ENCODE measurements at places on chromosomes 3 and 15.

DNA sequence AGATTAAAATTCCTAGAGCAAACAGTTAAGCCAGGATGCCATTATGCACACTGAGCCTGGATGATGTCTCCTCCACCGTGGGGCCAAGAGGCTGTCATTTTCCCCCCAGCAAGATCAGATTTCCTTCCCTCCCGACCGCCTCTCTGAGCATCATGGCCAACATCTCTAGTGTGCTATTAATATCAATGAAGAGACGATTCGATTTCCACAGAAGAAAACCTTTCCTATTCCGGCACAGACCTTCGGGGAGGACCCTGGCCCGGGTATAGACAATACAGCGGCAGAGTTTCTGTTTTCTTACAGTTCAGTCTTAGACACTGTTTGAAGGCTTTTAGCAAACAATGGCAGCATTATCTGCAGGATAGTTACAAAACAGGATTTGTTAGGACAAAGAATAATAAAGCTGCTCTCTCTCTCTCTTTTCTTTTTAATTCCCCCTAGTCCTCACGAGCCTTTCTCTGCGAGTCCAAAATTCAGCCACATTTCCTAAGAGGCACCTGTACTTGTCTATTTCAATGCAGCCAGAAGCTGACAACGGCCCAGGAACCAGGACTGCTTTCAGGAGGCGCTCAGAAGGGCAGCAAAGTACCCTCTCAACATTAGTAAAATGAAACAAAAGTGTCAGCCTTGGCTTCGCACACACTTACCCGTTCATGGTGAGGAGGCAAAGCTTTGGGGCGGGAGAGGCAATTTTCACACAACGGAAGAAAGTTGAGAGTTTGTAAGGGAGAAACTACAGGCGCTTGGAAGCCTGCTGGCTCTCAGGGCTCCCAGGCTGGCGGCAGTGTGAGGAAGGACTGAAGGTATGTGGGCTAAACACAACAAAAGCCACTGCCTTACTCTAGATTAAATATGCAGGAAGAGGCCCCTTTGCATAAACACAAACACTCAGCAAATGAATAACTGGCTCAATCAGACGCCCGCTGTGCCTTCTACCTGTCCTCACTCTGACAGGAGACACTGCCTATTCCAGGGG lies 278.0 kb downstream of the FOXP1 start:
- DNase-seq: peak; percentile 59

DNA sequence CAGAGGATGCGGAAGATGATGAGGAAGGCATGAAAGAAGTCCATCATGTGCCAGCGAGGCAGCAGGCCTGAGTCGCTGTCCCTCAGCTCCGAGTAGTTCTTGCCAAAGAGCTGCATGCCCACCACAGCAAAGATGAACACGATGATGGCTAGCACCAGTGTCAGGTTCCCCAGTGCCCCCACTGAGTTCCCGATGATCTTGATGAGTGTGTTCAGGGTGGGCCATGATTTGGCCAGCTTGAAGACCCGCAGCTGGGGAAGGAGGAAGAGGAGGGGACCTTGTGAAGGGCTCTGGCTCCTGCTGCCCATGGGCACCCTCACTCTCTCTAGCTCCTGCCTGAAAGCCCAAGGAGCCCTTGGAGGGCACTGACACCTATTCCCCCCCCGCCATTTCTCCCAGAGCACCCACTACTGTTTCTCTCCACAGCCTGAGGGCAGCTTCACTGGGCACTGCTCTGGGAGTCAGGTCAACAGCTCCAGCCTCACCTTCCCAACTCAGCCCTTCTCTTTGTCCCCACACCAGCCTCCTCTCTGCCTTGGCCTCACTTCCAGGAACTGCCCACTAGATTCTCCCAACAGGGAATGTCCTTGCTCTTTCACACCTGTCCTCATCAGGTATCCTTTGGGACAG lies 63.6 kb downstream of the SCN5A start:
- DNase-seq: no peak

DNA sequence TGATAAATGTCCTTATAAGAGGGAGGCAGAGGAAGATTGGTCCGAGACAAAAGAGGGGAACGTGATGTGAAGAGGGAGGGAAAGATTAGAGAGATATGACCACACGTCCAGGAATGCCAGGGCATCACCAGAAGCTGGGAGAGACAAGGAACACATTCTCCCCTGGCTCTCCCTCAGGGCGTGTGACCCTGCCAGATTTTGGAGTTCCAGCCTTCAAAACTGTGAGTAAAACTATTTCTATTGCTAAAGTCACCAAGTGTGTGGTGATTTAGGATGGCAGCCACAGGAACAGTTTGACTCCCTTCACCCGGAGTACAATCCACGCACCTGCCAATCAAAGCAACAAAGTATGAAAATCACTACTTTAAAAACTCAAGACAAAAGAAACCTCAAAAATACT lies 32.1 kb upstream of the TJP1 start:
- no peak for DNase-seq

- peak; percentile 68 for DNase-seq
These were observed 47.8 kb downstream of the TNFAIP8L3 start for GRCh38 chr15:51046799-51047449.

DNA sequence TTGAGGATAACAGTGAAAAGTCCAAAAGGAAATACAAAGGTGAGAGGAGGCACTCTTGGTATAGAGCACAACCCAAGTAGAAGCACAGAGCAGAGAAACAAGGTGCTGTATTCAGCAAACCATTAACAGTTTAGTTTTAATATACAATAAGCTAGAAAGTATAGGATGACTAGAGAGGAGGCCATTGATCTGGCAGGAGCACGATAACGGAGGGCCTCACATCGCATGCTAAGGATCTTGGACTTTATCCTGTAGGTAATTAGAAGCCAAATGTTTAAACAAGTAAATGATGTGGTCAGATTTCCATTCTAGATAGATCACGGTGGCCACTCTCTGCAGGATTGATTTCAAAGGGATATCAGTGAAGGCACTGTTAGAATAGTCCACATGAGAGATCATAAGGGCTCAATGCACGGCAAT lies 935.0 kb downstream of the ROBO1 start:
- no peak for DNase-seq

DNA sequence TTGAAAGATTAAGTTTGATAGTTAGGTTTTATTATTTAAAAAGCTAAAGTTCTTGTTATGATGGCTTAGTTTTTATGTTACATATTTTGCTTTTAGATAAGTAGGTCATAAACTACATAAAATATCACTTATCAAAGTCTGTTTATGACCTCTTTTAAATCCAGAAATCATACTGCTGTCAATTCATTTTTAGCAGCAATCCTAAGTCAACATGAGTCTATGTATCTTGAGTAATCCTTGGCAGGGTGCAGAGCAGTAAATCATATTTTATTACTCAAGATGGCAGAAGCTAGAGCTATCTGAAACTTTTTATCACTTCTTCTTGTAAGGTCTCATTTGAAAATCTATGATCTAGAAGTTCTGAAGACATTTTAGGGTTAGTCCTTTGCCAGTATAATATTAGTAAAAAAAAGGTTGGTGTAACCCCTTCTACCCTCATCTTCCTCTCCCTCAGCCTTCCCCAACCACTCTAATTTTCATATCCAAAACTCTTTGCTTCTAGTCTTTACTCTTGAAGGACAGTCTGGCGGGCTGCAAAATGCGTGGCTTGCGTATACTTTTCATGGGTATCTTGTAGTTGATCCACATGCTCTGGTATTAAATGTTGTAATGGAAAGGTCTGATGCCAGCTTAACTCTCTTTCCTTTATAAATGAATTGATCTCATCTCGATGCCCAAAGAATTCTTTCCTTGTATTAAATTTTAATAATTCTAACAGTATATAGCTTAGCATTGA lies 134.0 kb upstream of the THRB start:
- peak; percentile 7 for DNase-seq

DNA sequence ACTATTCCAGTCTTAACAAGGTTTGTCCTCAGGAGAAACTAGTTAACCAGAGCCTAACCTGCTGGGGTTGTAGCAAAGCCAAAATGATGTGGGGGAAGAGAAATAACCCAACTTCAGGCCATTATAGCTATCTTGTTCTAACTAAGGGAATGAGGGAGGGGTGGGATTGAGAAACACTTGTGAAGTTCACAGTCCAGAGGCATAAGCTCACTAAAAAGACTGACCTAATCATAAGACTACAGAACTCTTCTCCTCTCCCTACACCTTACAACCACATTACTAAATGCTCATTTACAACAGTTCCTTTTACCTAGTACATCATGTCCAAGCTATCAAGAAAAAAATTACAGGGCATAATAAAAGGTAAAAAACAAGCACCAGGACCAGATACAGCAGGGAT lies 52.8 kb downstream of the UBE3A start:
- DNase-seq: peak; percentile 18

DNA sequence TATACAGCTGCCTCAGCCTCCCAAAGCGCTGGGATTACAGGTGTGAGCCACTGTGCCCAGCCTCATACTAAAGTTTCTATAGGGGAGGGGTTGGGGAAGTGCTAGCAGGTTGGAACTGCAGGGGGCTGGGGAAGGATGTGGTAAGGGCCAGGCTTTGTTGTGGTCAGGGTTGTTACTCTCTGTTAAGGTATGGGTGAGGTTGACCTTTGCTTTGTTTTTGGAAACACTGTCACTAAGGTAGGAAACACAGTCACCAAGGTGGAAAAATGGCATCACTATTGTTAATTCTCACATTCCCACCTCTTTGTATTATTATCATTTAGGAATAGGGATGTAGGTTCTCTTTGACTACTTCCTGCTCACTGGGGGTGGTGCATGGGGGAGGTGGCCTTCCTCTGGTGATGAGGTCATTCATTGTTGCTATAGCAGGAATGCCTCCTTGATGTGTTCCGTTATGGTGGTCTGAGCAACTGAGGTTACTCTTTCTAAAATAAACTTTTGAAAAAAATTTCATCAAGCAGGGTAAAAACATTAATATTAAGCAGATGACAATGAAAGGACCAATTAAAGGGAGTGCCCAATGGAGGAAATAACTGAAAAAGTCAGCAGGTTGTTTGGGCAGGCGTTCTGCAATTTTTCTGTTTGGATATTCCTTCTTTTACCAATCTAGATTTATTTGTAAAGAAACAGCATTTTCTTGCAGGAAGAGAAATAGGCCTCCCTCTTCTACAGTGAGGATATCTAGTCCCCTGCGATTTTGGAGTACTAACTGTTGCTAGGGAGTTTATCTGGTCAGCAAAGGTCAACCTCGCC lies 150.5 kb downstream of the WDR76 start:
- DNase-seq: no peak

GRCh38 chr3:19093084-19093483 lies 55.2 kb upstream of the KCNH8 start:
- DNase-seq: no peak

DNA sequence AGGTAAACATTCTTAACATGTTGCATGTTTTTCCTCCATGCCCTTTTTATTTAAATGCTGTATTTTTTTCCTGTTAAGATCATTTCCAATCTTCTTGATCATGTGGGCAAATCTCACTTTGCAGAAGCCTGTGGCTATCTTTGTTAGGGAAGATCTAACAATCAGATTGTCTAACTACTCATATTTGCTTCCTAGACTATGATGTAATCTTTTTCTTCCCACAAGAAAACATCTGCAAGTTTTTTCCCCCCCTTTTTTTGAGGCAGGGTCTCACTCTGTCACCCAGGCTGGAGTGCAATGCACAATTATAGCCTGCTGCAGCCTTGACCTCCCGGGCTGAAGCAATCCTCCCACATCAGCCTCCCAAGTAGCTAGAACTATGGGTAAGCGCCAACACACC lies 15.0 kb upstream of the LMOD3 start:
- no peak for DNase-seq

DNA sequence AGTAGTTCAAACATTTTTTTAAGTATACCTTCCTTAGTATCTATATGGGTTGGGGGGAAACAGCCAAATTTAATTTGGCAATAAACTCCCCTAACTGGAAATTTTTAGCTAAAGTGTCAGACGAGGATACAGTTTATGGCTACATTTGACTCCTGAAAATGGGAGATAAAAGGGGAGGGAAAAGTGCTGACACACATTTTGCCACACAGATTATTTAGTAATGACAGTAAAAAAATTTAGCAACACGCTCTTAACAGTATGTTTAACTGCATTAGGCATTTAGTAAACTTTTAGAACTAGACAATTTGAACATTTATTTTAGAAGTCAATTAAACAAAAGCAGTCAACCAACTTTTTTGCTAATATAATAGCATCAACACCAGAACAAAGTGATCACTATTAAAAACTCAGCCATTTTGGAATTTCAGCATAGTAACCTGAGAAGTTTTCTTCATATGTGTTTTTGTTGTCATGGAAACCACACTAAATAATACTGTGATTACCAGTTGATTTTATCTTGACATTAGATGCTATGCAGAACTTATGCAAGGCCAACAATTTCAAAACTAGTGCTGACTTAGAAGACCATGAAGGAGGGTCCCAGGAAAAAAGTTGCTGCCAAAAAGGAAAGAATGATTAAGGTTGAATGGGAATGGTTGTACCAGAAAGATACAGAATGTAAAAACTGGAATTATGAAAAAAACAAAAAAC lies 47.0 kb upstream of the TFG start:
- DNase-seq: peak; percentile 57

All from choroid plexus epithelial cell (primary cell).